ENCODE measurements at places on chromosomes 1 and 21.

DNA sequence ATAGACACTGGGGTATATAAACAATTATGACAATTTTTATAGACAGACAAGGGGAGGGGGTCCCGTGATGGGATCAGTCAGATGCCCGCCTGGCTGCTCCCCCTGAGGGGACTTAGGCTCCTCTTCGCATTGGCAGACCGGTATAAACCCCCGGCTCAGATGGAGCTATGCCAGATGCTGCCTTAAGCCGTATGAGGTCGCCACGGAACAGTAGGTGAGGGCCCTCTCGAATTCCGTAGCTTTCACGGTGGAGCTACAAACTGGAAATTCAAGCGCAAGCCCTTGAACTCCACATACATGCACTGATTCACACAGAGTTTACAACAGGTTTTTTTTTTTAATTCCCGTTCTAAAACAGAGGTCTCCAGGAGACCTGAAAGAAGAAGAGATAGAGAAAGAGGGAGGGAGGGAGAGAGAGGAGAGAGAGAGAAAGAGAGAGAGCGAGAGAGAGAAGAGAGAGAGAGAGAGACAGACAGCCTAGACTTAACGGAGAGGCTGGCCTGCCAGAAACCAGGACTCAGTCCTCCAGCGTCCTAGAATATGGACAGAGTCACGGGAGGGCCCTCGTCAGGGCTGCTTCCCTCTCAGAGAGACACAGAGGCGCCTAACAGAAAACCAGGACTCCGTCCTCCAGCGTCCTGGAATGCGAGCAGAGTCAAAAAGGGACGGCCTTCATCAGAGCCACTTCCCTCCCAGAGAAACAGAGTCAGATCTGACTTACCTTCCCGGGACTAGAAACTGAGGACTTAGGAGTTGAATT lies 24.4 kb upstream of the TMEM54 start:
- DNase-seq: no peak

- DNase-seq: no peak
Measured at GRCh38 chr1:36918604-36919003, 115.7 kb downstream of the GRIK3 start.

- DNase-seq: no peak
Measured at GRCh38 chr1:239125027-239125426, 261.3 kb upstream of the CHRM3 start.

- DNase-seq: no peak
Measured at GRCh38 chr1:162178432-162178831, 108.9 kb downstream of the NOS1AP start.

GRCh38 chr1:230759369-230760065 lies 12.3 kb downstream of the CAPN9 start:
- no peak for DNase-seq

DNA sequence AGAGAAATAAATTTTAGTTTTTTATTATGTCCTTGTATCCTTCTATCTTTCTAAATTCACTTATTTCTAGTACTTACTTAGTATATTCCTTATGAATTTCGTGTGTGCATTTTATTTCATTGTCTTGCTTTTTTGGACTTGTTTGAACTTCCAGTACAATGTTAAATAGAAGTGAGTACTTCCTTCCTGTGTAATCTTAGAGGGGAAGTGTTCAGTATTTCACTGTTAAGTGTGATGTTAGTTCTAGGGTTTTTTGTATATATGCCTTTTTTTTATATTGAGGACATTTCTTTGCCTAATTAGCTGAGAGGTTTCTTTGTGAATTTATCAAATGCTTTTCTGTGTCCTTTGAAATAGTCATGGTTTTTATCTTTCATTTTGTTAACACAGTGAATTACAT lies 10.7 kb downstream of the LYPLAL1 start:
- DNase-seq: no peak

DNA sequence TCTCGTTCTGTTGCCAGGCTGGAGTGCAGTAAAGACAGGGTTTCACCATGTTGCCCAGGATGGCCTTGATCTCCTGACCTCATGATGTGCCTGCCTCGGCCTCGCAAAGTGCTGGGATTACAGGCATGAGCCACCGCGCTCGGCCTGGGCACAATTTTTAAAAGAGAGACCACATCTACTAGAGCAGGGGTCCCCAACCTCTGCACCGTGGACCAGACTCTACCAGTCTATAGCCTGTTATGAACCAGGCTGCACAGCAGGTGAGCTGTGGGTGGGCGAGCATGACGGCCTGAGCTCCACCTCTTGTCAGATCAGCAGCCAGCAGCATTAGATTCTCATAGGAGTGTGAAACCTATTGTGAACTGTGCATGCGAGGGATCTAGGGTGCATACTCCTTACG lies 20.8 kb downstream of the TNNT2 start:
- no peak for DNase-seq

DNA sequence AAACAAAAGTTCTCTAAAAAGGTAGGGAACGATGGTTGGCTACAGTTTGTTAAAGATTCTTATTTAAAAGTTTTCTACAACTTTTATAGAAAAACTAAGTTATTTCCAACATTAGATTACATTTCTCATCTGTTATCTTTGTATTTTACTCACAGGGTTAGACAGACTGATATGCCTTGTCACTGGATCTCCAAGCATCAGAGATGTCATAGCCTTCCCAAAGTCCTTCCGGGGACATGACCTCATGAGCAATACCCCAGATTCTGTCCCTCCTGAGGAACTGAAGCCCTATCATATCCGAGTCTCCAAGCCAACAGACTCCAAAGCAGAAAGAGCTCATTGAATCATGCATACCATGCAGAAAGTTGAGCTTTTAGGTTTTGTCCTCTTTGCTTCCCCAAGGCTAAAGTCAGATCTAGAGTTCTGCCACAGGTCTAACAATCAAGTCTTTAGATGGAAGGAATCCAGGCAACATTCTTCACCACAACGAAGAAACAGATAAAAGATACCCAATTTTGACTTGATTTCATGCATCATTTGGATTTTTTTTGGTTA lies 10.3 kb downstream of the GAS5 start:
- DNase-seq: no peak

GRCh38 chr1:8182034-8182761 lies 135.7 kb upstream of the SLC45A1 start:
- peak; percentile 49 for DNase-seq

GRCh38 chr1:1794999-1795398 lies 16.7 kb upstream of the NADK start:
- no peak for DNase-seq

DNA sequence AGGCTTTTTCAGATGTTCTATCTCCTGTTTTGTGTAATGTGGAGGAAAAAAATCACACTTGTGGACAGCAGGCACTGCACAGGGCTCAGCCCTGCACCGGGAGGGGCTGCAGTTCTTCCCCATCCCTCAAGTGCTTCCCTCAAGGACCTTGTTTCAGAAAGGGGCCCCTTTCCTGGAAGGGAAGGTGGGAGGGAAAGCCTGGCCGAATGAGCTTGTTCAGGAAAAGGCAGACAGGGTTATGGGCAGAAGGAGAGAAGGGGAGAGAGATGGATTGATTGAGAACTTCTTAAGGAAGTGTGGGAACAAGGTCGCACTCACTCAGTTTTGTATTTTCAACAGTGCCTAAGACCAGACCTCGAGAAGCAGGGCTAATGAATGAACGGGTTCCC lies 41.2 kb downstream of the OLFML2B start:
- DNase-seq: no peak

DNA sequence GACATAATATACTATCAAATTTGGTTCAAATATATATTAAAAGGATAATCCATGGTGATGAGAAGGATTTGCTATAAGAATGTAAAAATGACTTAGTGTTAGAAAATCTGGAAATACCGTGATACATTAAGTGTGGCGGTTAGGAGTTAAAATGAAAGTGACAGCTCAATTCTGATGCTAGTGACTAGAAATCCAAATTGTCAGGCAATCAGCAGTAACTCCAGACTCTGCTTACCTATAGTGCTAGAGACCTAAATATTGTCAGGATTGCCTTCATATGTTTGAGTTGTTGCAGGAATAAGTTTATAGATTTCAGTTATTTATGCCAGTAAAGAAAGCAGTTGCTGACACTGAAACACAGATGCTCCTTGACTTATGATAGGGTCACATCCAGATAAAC lies 737.4 kb downstream of the MRPL39 start:
- DNase-seq: no peak

- no peak for DNase-seq
Measured at GRCh38 chr1:104435255-104435654, 685.6 kb downstream of the AMY1C start.

GRCh38 chr1:151428068-151428467 lies 28.7 kb downstream of the PSMB4 start:
- no peak for DNase-seq
